Activated CD4-positive, alpha-beta T cell treated with anti-CD3 and anti-CD28 coated beads, Interleukin-2, amount 50 U/mL, for 4 hours (primary cell): ENCODE measurements at places on chromosomes 3 and 15.

- no peak for DNase-seq
Observed at GRCh38 chr15:23072633-23073032, 33.3 kb upstream of the TUBGCP5 start.

DNA sequence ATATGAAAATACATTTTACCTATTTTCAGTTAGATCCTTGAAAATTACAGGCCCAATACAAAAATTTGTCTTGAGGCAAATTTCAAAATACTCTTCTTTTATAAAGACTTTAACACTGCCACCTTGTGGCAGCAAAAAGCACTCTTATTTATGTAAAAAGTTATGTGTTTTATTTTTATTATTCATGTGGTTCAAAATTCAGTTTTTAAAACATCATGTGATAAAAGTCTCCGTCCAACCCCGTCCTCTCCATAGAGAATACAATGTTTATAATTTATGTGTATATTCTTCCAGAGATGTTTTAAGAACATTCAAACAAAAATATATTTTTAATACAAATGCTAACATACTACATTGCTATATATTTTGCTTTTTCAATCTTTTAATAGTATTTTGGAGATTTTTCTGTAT is 36.9 kb upstream of the TRIM59 start:
- no peak for DNase-seq

DNA sequence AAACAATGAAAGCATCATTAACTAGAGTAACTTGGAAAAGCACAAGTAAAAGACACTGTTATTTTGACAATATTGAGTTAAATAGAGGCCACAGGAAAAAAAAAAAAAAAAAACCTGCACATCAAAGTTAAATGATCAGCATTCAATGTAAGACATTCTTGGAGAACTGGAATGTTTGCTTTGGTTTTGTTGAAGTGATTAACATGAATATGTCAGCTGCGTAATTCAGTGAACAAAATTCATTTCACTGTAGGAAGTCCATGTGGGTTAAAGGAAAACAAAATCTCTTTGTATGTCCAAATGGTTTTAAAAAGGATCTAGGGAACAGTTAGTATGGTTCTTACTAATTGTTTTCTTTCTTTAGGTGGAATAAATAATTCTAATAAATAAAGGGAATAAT is 252.8 kb upstream of the CNTN6 start:
- DNase-seq: no peak

GRCh38 chr15:50108461-50108860 is 10.6 kb downstream of the ATP8B4 start:
- no peak for DNase-seq

GRCh38 chr3:72722930-72723726 is 125.1 kb downstream of the SHQ1 start:
- no peak for DNase-seq

DNA sequence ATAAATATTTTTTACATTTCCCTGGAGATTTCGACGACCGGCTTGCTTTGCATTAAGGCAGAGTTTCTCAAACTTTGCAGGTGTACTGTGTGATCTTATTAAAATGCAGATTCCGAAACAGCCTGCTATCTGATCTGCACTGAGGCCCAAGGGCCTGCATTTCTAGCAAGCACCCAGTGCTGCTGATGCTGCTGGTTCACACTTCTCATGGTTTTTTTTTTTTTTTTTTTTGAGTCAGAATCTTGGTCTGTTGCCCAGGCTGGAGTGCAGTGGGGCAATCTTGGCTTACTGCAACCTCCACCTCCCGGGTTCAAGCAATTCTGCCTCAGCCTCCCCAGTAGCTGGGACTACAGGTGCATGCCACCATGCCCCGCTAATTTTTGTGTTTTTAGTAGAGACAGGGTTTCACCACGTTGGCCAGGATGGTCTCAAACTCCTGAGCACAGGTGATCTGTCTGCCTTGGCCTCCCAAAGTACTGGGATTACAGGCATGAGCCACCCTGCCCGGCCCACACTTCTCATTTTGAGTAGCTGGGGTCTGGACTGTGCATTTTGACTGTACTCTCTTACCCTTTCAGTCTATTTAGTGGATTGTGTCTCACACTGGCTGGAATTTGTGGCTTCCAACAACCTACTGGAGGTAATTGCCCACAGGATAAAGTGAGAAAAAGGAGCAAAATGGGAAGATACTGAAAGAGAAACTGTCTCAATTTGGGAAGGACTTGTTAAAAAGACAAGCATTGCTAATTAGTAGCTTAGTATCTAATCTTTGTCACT is 94.1 kb downstream of the ITPR1 start:
- no peak for DNase-seq

- DNase-seq: no peak
Observed at GRCh38 chr3:197022405-197023231, 7.0 kb downstream of the MELTF start.

DNA sequence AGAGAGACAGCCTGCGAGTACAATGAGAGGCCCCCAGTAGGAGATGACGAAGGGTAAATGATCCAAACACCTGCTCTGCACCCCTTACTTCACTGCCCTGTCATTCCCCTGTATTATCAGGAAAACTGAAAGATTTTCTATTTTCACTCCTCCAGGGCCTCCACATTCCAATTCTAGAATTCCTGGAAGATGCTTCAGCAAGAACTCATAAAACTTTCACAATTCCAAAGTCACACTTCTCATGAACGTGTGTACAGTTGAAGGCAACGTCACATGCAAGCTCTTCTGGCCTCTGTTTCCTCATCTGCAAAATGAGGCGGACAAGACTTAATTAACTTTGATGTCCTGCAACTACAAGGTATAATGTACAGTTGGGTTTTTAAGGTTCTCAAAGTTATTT is 62.8 kb upstream of the SPATA12 start:
- DNase-seq: no peak

- DNase-seq: no peak
Observed at GRCh38 chr3:151087648-151088047, 2.2 kb downstream of the MED12L start.

DNA sequence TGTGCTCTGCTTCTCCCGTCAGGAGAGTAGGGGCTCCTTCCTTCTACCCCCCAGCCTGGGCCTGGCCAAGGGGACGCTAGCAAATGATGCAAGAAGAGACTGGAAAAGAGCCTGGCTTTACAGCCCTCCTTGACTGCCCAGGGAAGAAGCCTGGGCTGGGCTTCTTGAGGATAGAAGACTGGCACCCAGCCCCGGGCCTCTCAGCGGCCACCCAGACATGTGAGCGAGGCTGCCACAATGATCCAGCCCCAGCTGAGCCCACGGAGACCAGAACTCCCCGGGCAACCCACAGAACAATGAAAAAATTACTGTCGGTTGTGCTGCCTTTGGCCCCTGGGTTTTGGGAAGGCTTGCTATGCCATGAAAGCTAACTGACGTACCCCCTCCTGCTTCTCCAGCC is 100.6 kb upstream of the PRR20G start:
- DNase-seq: no peak

DNA sequence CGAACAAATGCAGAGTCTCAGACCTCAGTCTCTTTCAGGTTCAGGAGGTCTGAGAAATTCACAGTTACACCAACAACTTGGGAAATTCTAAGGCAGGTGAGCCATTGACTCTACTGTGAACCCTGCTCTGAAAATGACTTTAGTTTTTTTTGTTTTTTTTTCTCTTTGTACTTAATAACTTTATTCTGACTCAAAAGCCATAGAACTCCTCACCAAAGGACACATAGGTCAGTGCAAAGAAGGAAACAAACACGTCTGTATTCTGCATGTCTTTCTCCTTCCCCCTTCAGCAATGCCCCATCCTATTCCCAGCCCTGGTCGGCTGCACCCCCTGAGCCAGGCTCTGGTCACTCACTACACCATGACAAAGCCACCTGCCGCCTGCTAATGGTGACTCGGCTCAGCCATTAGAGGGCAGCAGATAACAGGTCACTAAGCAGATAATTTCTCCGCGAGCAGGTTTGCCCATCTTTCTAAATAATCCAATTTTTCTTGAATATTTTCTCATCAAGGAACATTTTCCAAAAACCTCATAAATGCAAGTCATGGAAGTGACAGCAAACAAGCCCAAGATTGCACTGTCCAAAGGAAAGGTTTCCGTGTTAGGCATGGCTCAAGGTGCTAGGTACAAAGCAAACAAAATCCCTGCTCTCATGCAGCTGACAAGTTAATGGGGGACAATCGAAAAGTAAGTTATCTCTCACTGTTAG is 37.7 kb downstream of the TM4SF4 start:
- DNase-seq: no peak

GRCh38 chr15:63523306-63523990 is 19.1 kb downstream of the USP3 start:
- DNase-seq: no peak

- DNase-seq: no peak
Observed at GRCh38 chr3:152403632-152404066, 134.9 kb downstream of the MBNL1 start.

- DNase-seq: no peak
Observed at GRCh38 chr15:68061171-68061570, 7.1 kb downstream of the PIAS1 start.

DNA sequence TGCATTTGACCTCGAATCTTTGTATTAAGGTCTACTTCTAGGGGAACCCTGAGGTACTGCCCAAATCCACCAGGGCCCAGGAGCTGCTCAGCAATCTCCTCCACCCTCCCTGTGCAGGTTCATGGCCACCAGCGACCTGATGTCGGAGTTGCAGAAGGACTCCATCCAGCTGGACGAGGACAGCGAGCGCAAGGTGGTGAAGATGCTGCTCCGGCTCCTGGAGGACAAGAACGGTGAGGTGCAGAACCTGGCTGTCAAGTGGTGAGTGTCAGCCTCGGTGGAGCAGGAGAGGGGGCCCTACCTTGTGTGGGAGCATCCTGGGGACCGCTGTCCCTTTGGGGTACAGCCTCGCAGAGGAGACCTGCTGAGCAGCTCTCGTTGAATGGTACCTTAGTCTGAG is 6.9 kb downstream of the CAND2 start:
- no peak for DNase-seq

- no peak for DNase-seq
Observed at GRCh38 chr3:9045371-9045770, 82.1 kb upstream of the RAD18 start.

DNA sequence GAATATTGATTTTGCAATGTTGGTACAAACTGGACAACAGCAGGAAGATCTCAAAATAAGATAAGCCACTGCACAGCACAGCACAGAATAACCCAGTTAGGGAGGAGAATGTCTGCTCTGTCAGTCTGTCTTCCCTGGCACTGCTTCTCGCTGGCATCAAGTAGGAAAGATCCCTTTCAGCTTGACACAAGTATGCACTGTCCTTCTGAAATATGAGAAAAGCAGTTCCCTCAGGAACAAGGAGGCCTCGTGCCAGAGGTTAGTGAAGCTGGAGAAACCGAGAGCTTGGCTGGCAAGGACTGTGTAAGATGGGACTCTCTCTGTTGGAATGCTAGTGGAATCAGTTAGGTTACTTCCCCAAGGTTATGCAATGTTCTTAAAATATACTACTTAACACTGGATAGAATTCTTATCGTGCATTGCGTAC is 59.1 kb downstream of the FMN1 start:
- no peak for DNase-seq

- no peak for DNase-seq
Observed at GRCh38 chr3:181330257-181330656, 340.7 kb upstream of the DNAJC19 start.

DNA sequence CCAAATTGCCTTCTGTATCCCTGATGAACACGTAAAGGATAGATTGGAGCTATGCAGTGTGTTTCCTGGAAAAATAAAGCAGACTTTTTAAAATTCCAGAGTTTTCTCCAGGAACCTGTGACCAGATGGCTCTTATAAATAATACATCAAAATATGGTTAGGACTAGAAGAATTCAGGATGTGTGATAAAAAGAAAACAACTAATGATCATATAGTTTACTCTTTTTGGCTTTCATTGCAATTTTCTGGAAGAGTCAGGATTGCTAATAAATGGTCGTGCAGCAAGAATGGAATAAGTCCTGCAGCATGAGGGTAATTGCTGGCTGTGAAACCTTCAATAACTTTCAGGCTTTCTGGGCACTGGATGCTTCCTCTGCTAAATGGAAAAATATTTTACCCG is 30.2 kb upstream of the DENND4A start:
- no peak for DNase-seq

DNA sequence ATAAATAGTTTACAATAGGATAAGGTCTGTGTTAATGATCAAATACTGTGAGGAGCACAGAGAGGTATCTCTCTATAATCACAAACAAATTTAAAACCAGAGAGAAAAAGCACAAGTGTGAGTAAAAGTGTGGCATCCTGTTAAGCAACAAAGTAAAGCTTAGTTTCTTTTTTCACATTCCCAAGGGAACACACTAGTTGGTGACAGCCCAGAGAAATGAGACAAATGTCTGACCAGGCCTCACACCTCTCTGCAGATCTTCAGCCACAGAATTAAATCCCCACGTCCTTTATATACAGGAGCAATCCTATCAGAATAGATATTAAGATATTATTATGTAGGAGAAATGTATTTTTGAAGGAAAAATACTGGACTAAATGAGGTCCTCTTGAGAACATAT is 2.7 kb downstream of the FBN1 start:
- DNase-seq: no peak

GRCh38 chr3:49399461-49399860 is 12.3 kb downstream of the RHOA start:
- no peak for DNase-seq

DNA sequence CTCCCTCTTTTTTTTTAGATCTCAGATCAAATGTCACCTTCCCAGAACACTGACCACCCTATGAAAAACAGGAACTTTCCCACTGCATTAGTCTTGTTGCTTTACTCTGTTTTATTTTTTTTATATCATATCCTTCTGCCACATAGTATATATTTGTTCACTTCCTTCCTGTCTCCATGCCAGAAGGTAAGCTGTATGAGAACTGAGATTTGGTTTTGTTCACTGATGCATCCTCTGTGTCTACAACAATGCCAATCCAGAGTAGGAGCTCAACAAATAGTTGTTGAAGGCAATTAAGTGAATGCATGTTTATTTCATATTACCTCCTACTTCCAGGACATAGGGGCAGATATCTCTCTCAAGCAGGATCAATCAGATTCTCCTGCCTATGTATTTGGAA is 114.4 kb downstream of the TPRG1 start:
- DNase-seq: no peak

DNA sequence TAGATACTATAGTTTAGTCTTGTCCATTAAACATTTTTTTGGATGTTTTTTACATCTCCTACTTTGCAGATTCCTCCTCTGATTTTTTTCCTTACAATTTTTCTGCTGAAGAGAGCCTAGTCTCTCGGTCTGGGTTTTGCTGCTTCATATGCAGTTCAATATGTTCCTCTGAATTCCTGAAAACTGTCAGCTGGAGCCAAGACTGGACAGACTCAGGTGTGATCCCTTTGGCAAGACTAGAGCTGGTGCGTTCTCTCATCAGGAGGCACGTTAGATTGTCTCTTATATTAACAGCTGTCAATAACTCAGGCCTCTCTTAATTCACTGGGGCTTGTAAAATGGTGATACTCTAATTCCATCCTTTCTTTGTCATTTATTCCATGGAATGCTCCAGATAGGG is 13.4 kb upstream of the GHRL start:
- no peak for DNase-seq

- DNase-seq: no peak
Observed at GRCh38 chr3:59811160-59811559, 761.3 kb upstream of the CFAP20DC start.

DNA sequence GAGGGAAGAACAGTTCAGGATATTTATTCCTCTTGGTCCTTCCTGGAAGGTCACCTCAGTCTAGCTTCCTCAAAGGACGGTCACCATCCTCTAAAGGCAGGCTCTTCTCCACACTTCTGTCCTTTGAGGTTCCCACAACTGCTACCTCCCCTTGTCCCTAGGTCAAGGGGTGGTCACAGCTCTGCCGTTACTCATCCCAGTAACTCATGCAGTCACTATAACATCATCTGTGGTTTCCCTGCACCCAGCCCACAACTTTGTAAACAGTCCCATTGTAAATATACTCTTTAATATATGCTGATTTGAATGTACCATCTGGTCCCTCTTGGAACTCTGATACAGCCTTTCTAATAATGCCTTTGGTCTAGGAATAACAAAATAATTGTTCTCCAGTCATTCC is 887.4 kb downstream of the FHIT start:
- DNase-seq: no peak
